ENCODE measurements at places on chromosomes 13 and 19. TPM values are rescaled to one million over a fixed set of nuclear protein-coding genes. Genes with fewer than 3 reads are reported as not detected.

GRCh38 chr13:41668130-41668757 is 210.9 kb downstream of the RGCC start:
- DNase-seq = peak; percentile 37

DNA sequence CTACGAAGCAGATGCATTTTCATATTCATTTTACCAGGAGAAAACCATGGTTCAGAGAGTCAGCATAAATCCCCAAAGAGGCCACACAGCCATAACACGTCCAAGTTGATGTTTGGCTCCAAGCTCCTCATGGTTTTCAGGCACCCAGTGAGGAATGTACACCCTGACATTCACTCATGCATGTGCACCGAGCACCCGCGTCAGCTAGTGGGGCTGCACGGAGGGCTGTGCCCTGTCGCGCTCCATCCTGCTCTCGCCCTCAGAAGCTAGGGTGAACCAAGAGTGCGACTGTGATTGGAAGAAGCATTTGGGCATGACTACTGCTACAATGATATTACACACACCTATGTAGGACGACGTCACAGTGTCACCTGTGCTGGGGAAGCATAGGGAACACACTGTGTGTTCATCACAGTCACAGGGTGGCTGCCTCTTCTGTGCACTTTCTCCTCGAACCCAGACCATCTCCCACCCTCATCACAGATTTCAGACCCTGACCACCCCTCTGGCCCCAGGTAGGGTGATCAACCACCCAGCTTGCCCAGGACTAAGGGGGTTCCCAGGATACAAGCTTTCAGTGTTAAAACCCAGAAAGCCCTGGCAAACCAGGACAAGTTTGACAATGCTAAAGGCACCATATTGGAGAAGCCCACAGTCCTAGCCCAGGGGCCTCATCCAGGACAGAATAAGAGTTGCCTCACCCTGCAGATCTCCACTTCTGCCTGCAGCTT is 148.6 kb upstream of the ZNF507 start:
- DNase-seq = no peak

DNA sequence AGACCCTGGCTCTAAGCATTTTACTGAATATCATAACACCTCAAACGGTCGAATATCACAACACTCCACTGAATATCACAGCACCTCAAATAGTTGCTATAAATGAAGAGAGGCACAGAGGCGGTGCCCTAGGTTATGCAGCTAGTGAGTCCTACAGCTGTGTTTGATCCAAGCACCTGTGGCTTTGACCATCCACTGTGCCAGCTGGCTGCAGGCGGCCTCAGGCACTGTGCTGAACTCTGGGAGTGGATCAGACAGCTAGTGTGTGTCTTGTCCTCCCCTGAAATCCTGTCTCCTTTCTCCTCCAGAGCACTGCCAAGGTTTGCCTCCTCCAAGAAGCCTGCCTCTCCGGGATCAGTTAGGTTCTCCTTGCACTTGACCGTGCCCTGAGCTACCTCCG is 7.3 kb downstream of the NOSIP start:
- no peak for DNase-seq

DNA sequence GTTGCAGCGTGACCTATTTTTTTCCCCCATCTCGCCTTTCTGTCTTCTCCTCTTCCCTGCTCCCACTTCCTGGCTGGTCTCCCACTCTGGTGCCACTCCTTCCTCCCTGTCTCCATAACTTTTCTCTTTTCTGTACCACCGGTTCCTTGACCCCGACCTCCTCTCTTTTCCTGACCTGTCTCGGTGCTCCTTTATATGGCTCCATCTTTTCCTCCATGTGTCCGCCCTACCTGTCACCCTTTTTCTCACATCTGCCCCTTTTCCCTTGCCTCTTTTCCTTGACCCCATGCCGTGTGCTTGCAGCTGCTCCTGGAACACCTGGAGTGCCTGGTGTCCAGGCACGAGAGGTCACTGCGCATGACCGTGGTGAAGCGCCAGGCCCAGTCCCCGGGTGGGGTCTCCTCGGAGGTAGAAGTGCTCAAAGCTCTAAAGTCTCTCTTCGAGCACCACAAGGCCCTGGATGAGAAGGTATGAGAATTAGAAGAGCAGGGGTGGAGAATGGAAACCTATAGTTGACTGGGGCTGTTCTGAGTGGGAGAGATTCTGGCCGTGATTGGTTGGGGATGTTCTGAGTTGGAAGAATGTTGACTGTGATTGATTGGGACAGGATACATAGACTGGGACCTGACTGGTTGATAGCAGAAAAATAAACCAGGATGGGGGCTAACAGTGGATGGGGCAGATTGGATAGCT is 9.3 kb downstream of the PPFIA3 start:
- no peak for DNase-seq

GRCh38 chr13:53038993-53039392 is 10.4 kb downstream of the OLFM4 start:
- DNase-seq = no peak

DNA sequence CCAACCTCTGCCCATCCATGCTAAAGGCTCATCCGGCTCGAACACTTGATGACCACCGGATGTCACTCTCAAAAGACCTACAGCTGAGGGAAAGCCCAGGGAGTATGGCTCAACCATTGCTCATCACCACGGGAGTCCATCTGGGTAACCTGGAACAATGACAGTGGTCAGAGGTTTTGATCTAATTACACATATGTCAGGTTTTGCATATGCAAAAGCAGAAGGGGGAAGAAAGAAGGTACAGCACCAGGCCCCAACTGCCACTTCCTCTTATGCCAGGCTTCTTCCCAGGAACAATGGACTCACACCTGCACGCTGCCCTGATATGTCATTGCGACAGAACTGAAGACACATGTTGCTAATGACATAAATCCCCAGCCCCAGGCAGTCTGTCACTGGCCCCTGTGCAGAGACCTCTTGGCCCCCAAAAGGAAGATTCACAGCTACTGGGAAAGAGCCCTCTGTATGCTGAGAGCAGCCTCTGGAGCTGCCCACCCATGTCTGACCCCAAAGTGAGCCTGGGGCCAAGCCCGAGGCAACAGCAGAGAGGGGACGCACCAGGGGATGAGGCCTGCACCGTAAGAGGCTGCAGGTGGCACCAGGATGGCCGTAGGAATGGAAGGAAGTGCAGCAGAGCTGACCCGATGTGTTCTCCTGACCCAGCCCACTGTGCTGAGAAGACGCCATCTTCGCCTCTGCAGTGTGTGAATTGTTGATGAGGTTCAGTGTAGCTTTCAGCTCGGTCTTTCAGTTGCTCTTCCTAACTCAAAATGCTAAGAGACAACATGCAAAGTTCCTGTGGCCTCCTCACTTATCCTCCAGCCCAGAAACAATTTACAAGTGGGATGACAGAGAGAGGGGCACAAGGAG is 26.3 kb downstream of the EPS15L1 start:
- peak; percentile 29 for DNase-seq

- peak; percentile 68 for DNase-seq
Observed at GRCh38 chr13:73715114-73715910, 418.9 kb downstream of the KLF12 start.

GRCh38 chr19:6425732-6426620 is 1.4 kb upstream of the KHSRP start:
- DNase-seq = peak; percentile 39

- no peak for DNase-seq
Observed at GRCh38 chr13:30745906-30746686, 10.8 kb downstream of the ALOX5AP start.

DNA sequence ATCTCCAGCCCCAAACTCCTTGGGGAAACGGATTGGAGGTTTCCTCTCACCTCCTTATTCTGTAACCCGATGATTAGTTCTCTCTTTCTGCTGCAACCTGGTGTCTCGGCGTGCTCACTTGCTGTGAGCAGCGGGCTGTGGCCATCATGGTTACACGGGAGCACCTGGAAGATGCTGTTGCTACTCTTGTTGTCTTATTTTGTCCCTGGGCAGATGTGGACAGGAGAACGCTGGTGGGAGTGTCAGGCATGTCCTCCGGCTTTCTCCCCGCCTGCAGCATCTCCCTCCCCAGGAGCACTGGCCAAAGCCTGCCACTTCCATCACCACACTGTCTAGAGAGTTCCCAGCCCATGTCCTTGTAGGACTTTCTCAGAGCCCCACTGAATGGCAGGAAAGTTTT is 211.8 kb upstream of the ZNF536 start:
- DNase-seq = no peak

The ZNF418 gene
- 4.8 TPM for total RNA-seq

The GARIN5A gene
- 0.58 TPM for total RNA-seq

The FARP1 gene
- 0.25 TPM for total RNA-seq

Measured in activated CD4-positive, alpha-beta T cell treated with anti-CD3 and anti-CD28 coated beads for 36 hours (primary cell).